ENCODE measurements at places on chromosomes 4 and X.

GRCh38 chr4:89998469-89999011 lies 103.9 kb downstream of the MMRN1 start:
- DNase-seq = no peak

GRCh38 chrX:120774606-120775005 lies 101.1 kb downstream of the CT47B1 start:
- DNase-seq = no peak

GRCh38 chrX:154030266-154030665 lies 10.6 kb upstream of the IRAK1 start:
- no peak for DNase-seq

DNA sequence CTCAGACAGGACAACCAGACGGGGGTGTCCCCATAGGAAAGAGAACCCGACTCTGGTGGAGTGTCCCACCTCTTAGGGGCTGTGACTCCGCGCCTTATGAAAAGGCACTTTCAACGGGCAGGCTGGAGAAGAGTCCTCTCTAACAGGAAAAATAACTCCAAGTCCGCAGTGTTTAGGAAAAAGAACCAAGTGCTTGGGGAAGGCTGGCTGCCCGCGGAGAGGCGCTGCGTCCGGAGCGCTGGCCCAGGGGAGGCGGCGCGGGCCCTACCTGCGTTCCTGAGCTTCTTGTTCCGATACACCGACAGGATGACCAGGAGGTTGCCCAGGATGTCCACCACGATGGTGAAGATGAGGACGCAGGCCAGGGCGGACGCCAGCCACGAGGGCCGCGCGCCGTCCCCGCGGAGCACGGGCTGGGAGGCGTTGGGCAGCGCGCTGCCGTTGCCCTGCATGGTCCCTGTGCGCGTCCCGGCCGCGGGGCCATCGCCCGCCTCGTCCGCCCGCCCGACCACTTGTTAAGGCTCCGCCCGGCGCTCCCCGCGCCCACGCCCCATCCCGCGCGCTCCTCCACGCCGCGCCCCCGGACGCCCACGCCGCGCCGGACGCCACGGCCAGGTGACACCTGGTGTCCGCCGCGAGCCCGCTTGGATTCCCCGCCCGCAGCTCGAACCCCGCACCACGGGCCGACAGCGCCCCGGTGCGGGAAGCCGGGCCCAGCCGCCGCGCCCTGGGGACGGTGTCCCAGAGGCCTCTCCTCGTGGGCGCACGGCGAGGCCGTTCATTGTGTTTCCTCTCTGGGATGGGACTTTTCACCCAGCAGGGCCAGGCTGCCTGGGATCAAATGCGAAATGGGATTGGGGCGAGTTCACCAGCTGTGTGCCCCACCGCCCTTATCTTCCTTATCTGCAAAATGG lies at the start of gene MTNR1A:
TSS of gene MTNR1A (minus strand) at position 654 of the 914 bp plus-strand sequence. CDS start at position 452, 202 bp downstream.
- no peak for DNase-seq

DNA sequence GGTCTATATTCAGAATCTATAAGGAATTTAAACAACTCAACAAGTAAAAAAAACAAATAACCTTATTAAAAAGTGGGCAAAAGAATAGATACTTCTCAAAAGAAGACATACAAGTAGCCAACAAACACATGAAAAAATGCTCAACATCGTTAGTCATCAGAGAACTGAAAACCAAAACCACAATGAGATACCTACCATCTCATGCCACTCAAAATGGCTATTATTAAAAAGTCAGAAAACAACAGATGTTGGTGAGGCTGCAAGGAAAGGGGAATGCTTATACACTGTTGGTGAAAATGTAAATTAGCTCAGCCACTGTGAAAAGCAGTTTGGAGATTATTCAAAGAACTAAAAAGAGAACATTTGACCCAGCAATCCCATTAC lies 201.6 kb downstream of the QDPR start:
- DNase-seq = no peak

DNA sequence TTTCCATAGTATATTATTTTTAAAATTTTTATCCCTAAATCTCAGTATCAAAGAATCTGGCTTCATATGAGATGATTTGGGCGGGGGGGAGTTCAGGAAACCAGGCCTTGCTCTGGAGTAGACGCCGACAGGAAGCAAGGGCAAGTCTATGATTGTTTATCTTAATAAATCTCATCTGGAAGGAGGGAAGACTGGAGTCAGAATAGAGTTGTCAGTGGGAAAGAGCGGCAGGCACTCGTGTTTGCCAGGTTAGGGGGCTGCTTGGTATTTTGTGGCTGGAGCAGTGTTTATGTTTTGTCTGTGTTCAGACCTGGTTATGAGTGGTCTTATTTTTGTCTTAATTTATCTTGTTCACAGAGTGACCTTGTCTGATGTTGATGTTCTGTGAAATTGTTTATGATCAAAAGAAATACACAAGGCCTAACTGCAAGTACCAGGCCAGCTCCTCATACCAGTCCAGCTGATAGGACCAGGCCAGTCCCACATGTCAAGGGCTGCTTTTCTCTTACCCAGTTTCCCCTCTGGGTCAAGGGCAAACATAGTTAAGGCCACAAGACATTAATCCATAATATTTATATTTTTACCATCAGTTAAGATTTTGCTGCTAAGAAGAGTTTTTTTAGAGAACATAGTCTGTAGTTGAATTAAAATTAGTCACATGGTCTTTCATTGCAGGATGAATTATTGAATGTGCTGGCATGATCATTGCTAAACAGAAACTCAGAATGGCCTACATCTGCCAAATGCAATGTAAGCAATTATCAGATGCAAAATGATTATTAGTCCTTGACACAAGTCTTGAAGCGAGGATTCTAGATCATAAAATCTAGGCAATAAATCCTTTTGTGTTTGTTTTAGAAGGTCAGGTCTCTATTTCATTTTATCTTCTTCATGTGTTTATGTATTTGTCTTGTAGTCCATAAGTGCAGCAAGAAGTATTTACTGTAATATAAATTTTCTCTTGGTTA lies 176.5 kb downstream of the GASK1B start:
- DNase-seq = no peak

DNA sequence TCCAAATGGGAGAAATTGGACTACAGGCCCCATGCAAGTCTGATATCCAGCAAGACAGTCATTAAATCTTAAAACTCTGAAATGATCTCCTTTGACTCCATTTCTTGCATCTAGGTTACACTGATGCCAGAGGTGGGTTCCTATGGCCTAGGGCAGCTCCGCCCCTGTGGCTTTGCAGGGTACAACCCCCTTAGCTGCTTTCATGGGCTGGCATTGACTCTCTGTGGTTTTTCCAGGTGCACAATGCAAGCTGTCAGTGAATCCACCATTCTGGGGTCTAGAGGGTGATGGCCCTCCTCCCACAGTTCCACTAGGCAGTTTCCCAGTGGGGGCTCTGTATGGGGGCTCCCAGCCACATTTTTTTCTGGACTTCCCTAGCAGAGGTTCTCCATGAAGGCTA lies 228.5 kb upstream of the ADAMTS3 start:
- DNase-seq = no peak

GRCh38 chr4:15291122-15291521 lies 136.7 kb upstream of the C1QTNF7 start:
- DNase-seq = peak; percentile 4

GRCh38 chr4:155658681-155659064 lies 8.0 kb upstream of the GUCY1A1 start:
- DNase-seq = no peak

GRCh38 chr4:74267998-74268606 lies 40.2 kb upstream of the EPGN start:
- peak; percentile 85 for DNase-seq

GRCh38 chr4:121655320-121656268 lies 41.2 kb downstream of the ANXA5 start:
- DNase-seq = no peak

DNA sequence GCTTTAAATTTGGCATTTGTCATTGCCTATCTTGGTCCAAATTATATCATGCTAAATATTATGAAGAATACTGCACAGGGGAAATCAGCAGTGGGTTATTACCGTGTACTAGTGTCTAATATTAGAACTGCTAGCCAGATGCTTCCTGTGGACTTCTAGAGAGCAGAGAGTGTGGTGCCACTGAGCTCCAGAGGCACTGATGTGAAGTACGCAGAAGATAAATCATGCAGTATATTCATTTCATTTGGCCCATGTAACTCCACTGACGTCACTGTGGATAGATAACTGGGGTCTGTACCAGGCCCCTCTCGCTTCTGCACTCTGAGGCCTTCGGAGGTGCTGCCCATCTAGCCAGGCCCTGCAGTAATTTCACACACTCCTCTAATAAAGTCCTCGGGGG lies 80.0 kb downstream of the ALPK1 start:
- no peak for DNase-seq

DNA sequence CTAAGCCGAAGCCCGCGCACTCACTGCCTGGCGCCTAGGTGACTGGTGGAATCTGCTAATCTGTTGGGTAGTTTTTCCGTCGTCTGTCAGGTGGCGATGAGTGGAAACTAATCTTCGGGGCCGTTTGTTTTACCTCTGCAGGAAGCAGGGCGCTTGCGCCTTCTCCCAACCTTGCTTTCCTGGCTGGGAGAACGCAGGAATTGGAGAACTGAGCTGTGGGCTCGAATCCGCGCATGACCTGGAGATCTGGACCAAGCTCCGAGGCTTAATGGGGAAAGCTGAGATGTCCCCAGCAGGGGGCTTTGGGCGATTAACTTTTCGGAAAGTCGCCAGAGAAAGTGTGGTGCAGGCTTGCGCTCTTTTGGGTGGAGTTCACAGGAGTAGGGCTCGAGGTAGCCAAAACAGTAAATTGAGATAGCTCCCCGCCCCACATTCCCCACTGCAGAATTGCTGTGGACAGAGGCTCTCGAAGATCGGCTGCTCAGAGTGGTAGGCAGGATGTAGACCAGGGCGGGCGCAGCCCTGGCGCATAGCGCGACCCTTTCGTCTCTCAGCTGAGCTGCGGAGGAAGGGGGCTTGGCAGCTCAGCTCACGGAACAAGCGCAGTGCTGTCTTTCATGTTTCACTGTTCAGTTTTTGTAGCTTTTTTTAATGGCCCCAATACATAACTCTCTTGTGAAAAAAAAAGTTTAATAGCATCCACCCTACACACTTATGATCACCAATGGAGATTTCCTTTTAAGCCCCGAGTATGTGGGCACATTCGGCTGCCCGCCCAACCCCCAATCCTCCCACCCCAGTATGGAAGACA lies 2.7 kb upstream of the FGF5 start:
- DNase-seq = no peak

DNA sequence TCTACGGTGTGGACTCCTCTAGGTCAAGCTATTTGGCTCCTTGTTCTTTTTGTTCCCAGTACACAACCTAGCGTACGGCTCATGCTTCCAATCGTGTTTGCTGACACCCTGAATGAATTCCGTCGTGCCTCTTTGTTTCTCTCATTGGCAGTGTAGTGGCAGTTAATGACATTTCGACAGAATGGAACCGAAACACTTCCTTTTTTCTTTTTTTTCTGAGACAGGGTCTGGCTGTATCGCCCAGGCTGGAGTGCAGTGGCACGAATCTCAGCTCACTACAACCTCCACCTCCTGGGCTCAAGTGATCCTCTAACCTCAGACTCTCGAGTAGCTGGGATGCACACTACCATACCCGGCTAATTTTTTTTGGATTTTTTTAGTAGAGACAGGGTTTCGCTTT lies 113.3 kb upstream of the ATP6AP2 start:
- no peak for DNase-seq

- peak; percentile 59 for DNase-seq
These were observed 728 bp upstream of the HGFAC start for GRCh38 chr4:3440979-3441500.

- no peak for DNase-seq
These were observed 601.3 kb downstream of the SPRY1 start for GRCh38 chr4:123997776-123998449.

DNA sequence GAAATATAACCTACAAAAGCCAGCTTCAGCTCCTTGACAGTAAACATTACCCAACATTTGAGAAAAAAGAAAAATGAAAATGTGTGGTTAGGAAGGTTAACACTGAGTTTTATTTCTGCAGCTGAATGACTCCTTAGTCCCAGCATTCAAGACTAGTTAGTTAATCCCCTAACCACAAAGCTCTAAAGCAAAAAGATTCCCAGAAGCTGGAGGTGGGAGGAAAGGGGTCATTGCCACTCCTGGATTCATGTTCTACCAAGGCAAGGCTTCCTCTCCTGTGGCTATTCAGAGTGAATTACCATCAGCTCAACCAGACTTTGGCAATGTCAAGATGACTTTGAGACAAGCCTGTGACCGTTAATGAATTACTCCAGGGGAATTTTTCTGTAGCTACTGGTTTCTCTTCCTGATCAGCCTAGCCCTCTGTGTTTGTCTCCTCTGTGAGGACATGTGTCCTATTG lies 63.6 kb downstream of the HADH start:
- DNase-seq = no peak

DNA sequence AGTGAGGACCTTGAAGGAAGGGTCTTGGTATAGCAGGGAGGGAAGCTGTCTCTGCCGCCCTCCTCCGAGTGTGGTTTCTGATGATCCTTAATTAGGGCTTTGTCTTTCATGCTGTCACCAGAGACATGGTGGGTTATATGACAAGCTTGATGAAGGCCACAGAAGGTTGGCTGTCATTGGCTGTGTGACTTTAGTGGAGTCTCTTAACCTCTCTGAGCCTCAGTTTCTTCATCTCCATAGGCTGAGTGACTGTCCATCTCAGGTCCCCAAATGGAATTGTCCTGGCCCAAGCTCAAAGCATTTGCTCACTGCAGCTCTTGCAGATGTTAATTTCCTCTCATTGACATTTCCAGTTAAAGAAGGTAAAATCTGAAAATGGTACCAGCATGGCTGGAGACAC lies 16.6 kb upstream of the UBA6 start:
- no peak for DNase-seq

DNA sequence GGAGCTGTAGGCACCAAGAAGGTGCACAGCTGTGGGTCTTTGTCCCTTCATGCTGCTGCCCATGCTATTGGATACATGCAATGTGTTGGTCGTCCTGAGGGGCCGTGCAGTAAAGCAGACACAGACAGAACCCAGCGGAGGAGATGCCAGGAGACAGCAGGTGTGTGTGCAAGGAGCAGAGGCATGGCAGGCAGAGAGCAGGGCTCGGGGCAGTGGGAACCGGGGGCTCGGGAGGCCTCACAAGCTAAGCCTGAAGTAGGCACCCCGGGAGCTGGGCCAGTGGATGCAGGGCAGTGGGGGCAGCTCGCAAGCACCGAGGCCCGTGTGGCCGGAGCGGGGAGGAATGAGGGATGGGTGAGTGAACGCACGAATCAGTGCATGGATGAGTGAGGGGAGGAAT lies 13.2 kb downstream of the HTRA3 start:
- no peak for DNase-seq

GRCh38 chr4:136784326-136784725 lies 748.0 kb downstream of the PCDH18 start:
- no peak for DNase-seq

GRCh38 chrX:37779857-37780256 lies at the start of gene CYBB:
CYBB (plus strand) TSS chrX:37780059; CDS start chrX:37780078, 19 bp downstream.
- no peak for DNase-seq

- DNase-seq = no peak
These were observed 17.5 kb downstream of the LRP2BP start for GRCh38 chr4:185378264-185378663.

DNA sequence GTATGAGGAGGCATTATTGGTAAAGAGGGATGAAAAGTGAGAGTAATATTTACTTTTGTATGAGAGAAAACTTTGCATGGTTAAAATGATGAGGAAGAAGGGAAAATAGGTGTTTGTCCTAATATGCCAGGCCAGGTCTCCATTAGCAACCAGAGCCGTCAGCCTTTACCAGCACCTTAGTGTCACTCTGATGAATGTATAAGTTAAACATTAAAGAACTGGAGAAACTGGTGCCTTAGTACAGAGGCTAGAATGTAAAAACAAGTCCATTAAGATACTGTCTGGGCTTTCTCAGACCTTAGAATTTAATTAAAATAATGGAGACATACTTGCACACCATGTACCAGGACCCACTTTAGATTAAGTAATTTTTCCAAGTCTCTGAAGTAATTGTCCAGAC lies 222.3 kb downstream of the FAM47A start:
- no peak for DNase-seq

GRCh38 chrX:43349363-43349762 lies 306.7 kb upstream of the MAOA start:
- DNase-seq = peak; percentile 70

Measured in MCF 10A (cell line).